NCI-H1694 treated with DMSO at 0.1 percent for 48 hours (cell line): ENCODE measurements at places on chromosomes 12 and 14.
A peak's percentile ranks its signal among the peaks of the same experiment; 100 is the strongest.

- DNase-seq: no peak
These were observed 8.5 kb upstream of the TSPAN8 start for GRCh38 chr12:71166280-71166679.

- no peak for DNase-seq
These were observed 727.6 kb downstream of the DIO2 start for GRCh38 chr14:79483477-79484388.

GRCh38 chr14:42804141-42804540 is 1197.5 kb downstream of the LRFN5 start:
- DNase-seq: peak; percentile 83

GRCh38 chr12:112963227-112963861 is 15.0 kb upstream of the OAS2 start:
- no peak for DNase-seq

DNA sequence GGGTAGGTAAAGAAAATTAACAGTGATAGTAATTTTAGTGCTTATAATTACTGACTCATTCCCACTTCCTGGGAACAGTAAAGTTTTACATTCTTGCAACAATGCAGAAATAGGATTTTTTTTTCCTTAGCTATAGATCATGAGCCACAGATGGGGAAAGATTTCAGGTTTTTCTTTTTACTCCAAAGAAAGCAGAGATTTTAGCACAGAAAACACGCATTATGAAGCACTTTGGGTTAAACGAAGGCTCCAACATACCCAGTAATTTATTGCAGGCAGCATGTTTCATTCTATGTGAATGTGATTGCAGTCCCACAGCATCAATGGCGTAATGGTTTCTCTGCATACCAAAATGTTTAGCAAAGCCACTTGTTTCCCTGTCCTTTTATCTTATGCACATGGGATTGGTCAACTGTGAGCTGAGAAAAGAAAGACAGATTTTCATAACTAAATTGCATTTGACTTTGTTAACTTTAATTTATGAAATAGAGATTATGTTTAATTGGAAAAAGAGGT is 124.6 kb upstream of the E2F7 start:
- DNase-seq: no peak

- no peak for DNase-seq
These were observed 65.1 kb upstream of the GPHB5 start for GRCh38 chr14:63383776-63384367.

DNA sequence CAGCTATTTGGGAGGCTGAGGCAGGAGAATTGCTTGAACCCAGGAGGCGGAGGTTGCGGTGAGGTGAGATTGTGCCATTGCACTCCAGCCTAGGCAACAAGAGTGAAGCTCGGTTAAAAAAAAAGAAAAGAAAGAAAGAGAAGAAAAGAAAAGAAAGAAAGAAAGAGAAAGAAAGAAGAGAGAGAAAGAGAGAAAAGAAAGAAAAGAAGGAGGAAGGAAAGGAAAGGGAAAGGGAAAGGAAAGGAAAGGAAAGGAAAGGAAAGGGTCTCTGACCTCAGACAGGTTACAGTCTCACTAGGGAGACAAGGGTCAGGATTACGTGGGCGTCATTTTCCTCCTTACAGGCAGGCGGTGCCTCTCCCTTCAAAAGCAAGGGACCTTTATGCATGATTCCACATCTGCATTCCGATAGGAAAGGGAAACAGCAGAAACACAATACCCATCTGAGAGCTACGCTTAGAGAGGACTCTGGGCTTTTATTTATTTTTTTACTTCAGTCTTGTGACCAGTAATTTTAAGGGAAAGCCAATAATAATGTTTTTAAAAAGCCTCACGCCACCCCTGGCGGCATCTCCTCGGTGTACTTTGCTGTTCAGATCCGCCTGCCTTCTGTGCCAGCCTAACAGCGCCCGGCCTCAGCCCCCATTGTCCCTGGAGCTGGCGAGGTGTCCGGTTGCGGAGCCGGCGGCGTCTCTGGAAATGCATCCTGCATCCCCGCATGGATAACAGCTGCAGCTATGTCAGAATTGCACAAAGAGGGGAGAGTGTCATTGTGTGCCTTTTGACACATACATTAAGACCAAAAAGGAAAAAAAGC is 945 bp upstream of the HIP1R start:
- DNase-seq: peak; percentile 24

- no peak for DNase-seq
These were observed 56.6 kb downstream of the TRPV4 start for GRCh38 chr12:109776624-109777023.

DNA sequence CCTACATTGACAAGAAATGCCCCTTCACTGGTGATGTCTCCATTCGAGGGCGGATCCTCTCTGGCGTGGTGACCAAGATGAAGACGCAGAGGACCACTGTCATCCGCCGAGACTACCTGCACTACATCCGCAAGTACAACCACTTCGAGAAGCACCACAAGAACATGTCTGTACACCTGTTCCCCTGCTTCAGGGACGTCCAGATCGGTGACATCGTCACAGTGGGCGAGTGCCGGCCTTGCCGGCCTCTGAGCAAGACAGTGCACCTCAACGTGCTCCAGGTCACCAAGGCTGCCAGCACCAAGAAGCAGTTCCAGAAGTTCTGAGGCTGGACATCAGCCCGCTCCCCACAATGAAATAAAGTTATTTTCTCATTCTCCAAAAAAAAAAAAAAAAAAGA is 2.8 kb downstream of the GOLGA3 start:
- no peak for DNase-seq

GRCh38 chr12:42568952-42569915 is 20.3 kb downstream of the PRICKLE1 start:
- DNase-seq: peak; percentile 38

GRCh38 chr12:32198555-32198954 is 91.9 kb downstream of the BICD1 start:
- DNase-seq: no peak

DNA sequence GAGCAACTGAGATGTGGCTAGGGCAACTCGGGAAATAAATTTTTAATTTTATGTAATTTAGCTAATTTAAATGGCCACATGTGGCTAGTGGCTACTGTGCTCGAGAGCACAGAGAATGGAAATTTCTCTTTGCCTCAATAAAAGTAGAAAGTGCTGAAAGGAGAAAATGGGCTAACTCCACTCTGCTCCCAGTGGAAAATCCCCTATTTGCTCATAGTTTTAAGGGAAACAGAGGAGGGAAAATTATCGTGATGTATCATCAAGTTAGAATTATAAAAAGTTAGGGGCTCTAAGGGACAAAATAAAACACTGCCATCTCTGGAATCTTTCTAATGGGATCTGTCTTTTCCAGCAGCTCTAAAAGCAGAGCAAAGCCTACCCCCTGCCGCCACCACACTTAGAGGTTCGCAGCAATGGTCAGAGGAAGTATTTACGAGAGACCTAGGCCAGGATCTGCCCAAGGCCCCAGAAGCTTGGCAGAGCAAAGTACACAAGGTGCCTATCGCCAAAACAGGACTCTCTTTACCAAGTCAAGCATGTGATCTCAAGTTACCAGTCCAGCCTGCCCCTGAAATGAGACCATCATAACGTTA is 220.7 kb downstream of the PPM1H start:
- no peak for DNase-seq

DNA sequence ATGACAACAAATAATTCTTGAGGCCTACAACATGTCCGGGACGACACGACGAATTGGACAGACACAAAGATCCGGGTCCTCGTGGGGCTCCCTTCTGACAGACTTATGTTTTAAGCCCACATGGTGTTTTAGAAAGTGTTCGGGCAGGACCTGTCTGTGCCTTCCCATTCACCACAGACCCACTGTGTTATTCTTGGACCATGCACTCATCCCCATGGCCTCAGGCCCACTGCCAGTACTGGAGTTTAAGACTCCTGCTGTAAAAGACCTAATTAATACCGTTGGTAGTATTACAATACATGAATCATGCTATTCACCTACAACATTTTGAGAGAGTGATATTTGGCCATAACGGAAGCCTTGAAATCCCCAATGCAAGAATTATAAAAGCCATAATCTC is 20.0 kb downstream of the SLC15A4 start:
- no peak for DNase-seq

DNA sequence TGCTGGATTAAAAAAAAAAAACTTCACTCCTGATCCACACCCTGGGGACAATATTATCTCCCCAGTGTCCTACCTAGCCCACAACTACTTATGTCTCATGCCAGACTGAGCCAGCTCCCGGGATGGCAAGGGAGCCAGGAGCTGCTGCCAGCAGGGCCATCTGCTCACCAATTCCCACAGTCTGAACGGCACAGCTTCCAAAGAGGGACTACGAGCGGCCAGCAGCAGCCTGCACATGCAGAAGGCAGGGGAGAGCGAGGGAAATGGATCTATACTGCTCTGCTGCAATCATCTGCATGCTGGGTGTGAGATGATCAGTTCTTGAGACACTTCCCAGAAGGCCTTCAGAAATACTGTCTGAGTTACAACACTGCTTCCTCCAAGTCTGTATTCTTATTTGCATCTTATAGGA is 11.1 kb downstream of the SSH1 start:
- DNase-seq: peak; percentile 92
